ENCODE measurements at places on chromosomes 5 and 9.

DNA sequence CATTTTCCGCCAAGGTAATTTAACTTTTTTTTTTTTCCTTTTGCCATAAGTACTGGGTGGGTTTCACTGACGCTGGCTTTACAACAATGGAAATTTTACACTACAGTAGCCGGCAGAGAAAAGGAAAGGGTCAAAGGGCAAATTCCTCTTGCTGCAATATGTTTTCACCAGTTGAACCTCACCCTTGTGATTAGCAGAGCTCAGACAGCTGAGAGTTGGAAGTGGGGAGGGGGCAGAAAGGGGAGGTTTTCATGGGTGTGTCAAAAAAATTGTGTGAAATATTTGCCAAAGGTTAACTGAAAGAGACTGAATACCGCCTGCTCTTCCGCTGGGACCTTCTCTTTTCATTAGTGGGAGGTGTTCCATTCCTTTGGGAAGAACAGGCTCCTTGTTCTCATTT is 296.9 kb downstream of the ADAMTS6 start:
- DNase-seq: no peak

DNA sequence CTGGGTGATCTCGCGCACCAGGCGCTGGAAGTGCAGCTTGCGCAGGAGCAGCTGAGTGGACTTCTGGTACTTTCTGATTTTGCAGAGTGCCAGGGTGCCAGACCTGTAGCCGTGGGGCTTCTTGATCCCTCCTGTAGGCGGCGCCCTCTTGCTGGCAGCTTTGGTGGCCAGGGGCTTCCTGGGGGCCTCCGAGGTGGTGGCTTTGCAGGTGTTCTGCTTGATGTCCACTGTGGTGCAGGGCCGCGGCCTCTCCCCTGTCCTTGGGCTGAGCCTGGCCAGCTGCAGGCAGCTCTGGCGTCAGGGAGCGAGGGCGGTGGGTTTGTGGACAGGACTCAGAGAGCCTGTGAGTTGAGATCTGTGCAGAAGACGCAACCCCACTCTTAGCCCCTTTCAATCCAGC is 36.1 kb downstream of the TAF11L14 start:
- no peak for DNase-seq

GRCh38 chr5:96868603-96869371 is 7.5 kb upstream of the ERAP2 start:
- no peak for DNase-seq

GRCh38 chr9:69759021-69759420 is 790 bp downstream of the PTAR1 start:
- DNase-seq: peak; percentile 3

DNA sequence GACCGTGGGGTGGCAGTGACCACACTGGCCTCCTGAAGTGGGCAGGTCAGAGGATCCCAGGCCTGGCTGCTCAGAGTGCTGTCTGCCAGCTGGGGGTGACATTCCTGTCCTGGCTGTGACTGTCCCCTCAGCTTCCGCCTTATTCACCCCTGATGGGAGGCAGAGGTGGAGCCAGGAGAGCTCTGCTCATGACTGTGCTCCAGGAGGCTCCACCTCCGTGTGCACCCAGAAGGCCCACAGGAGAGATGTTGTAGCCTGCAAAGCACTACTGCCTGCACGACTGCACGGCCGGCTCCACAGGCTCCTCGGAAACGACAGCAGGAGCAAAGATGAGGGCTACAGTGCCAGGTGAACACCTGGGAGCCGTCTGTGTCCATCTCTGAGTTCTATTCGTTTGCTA is 60.9 kb downstream of the ROPN1L start:
- no peak for DNase-seq

DNA sequence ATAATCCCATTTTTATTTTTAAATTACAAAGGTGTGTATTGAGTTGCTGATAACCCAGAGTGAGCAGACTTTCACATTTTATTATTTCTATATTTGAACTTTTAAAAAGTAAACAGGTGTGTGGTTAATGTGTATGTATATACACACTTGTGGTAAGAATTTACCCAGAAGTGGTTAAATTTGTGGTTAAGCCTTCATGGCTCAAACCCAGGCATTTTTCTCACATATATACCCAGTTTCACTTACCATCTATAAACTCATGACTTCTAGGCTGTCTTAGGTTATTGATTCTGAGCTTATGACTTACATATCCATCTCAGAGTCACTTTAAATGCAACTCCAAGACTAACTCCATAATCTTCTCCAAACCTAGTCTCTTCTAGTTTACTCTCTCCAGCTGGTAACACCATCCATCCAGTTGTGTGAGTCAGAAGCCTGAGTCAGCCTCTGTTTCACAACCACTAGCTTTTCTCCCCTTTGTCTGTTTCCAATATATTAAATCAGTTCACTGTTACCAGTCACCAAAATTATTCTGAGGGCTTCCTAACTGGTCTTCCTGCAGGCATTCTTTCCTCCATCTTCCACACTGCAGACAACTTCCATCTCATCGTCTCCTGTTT is 20.2 kb downstream of the ZBED3 start:
- DNase-seq: no peak

DNA sequence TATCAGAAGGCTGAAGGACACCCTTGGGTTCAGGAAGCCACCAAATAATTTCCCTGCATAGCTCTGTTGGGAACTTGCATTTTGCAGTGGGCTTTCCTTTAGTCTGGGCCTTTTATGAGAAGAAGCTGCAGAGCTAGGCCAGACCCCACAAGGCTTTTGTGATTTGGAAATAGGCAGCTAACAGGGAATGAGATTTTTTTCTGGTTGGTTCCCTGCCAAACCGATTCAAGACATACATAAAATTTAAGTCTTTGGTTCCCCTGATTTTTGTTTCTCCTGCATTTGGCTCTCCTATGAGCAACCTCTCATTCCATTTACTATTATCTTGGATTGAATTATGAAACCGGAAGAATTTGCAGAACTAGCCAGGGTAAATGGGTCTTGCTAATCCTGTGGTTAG is 81.5 kb upstream of the PTCH1 start:
- DNase-seq: no peak

GRCh38 chr9:89116064-89116804 is 62.4 kb downstream of the SHC3 start:
- no peak for DNase-seq

DNA sequence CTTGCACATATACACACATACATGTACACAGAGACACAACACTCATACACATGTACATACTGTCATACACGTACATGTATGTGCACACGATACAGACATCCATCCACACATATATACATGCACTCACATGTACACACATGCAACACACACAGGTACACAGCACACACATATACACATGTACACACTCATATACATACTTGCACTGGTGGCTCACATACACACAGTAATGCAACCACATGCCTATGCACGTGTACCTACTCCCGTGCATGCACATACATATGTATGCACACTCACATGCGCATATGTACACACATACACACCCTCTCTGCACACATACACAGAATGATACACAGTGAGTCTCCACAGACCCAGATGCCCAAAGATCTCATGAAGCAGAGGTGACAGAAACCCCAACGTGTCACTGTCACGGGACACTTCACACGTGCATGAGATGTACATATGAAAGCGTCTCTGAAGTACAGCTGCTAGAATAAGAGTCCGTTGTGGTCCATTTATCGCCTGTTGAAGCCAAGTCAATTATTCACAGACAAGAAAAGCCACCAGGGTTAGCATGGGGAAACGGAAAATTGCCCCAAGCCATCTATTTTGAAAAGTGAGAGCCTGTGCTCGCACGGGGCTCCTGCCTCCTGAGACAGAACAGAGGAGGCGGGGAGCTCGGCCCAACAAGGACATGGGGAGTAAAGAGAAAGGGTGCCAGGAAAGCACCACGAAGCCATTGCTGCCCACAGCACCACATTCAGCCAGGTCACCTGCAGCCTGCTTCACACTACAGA is 24.9 kb downstream of the LPCAT1 start:
- no peak for DNase-seq

DNA sequence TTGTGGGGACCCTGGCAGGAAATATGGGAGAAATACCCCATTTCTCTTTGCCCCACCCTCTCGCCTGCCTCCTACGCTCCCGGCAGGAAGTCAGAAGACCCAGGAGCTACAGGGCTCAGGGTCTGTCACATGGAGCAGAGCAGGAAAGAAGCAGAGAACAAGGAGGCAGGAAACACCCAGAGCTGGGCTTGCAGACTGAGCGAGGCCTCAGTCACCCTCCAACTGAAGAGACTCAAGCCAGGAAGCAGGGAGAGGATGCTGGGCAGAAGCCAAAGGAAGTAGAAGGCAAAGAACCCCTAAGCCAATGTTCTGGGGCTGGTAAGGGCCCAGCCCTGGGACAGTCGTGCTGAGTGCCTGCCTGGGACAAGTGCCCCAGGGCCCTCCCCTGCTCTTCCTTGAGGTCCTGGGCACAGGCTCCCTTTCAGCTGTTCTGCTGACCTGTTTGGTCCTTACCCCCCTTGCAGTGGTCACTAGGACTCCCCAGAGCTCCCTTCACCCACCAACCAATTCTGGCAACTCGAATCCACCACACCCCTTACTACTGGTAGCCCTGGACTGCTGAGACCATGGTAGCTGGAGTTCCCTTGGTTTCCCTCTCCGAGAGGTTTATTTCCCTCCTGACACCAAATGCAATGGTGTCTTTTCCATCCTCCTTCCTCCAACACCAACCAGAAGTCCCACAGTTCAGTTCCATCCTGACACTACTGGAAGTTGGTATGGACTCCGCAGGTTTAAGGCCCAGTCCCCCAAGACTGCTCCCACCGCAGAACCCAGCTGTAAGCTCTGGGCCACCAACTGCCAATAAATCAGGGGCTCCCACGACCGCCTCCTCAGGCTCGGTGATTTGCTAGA is 157.5 kb downstream of the COL23A1 start:
- DNase-seq: no peak

DNA sequence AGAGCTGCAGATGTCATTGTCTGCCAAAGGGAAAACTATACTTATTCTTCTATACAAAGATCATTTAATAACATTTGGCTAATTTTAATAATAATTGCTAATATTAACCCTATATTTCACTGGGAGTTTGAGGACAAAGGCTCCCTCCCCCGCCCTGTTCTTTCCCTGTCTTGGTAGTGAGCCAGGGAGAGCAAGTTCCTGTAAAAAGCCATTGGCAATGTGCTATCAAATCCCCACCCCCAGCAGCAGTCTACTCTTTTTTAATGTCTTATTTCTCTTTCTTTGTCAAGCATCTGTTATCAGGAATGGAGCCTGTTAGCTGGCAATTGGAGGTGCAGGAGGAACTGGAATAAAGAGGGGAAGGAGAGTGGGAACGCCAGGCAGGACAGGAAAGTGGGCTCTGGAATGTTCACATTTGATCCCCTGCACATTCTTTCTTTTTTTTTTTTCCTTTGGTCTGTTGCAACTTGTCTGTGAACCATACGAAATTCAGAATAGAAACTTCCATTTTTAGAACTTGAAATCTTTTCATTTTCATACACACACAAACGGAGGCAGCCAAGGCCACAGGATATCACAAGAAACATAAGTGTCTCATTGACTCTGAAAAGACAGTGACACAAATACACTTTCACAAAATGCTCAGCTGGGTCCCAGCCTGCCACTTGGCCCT is 664.8 kb upstream of the ZNF608 start:
- peak; percentile 33 for DNase-seq

DNA sequence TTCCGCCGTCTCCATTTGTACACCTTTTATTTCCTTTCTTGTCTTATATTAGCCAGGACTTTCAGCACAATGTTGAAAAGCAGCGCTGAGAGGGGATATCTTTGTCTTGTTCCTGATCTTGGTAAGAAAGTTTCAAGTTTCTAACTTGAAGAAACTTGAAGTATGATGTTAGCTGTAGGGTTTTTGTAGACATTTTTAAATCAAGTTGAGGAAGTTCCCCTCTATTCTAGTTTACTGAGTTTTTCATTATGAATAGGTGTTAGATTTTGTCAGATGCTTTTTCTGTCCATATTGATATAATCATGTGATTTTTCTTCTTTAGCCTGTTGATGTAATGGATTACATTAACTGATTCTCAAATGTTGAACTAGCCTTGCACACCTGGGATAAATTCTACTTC is 425.7 kb downstream of the PIK3R1 start:
- no peak for DNase-seq

GRCh38 chr5:64693636-64694035 is 3.3 kb downstream of the SHISAL2B start:
- DNase-seq: peak; percentile 8

- DNase-seq: no peak
Observed at GRCh38 chr5:91534332-91534731, 151.2 kb upstream of the ARRDC3 start.

DNA sequence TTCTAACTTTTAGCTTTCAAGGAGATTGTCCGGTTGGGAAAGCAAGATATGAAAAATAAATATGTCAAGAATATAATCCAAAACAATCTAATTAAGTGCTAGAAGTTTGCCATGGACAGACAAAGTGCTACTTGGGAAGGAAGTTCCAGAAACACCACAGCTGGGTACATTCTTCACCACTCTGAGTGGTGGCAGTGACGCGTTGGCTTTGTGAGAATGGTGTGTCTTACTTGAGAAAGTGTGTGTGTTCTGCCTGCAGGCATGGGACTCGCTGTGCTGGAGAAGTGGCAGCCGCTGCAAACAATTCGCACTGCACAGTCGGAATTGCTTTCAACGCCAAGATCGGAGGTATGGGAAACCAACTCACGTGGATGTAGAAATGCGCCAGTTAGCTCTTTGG is 177.2 kb downstream of the PCSK5 start:
- DNase-seq: no peak

DNA sequence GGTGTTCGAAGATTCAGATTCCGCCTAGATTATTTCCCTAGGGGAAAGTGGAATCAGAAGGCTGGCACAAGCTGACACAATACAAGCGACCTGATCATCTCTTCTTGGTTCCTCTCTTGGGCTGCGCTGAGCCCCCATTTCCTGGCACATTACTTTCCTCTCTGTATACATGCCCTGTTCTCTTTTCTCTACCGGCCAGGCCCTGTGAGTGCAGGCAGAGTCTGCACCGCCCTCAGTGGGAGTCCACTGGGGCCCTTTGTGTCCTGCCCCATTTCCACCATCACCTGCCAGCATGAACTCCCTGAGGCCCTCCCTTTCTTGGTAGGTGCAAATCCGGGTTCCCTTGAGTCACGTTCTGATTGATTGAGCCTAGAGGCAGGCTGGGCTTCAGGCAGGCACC is 287.9 kb downstream of the MSX2 start:
- no peak for DNase-seq

GRCh38 chr9:106648799-106649198 is 214.2 kb upstream of the ZNF462 start:
- no peak for DNase-seq

GRCh38 chr9:110099236-110100095 is 108.5 kb downstream of the C9orf152 start:
- no peak for DNase-seq

DNA sequence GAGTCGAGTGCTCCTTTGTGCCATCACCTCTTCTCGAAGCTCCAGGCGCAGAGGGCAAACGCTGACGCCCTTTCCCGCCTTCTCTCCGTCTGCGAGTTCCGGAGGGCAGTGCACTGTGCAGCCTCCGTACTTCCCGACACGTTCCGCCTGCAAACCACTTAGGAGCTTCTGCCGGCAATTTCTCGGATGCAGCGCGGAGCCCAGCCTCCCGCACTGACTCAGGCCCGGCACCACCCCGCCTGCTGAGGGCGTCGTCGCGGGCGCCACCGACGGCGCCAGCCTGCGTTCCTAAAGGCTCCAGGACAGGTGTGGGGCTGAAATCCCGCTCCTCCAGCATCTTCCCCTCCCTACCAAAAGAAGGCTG is 9.3 kb upstream of the TRIM36 start:
- DNase-seq: no peak
